NCI-H1105 treated with DMSO at 0.1 percent for 48 hours (cell line): ENCODE measurements at places on chromosomes 12 and 14.

DNA sequence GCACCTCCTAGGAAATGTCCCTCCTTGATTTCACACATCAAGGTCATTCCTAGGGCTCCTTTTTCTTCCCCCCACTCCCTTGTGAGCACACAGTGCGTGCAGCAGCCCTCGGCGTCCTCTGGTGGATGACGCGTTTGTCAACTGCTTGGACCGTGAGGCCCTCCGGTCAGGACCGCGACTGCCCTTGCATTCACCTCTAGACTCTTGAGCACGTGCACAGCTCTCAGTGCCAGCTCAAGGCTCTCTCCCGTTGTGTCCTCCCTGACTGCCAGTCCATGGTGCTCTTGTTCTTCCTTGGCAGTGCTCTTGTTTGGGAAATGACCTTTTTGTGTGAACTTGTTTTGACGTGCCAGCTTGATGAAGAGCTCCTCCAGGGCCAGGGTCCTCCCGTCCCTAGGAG, 67.9 kb downstream of the TSPAN9 start:
- no peak for DNase-seq

DNA sequence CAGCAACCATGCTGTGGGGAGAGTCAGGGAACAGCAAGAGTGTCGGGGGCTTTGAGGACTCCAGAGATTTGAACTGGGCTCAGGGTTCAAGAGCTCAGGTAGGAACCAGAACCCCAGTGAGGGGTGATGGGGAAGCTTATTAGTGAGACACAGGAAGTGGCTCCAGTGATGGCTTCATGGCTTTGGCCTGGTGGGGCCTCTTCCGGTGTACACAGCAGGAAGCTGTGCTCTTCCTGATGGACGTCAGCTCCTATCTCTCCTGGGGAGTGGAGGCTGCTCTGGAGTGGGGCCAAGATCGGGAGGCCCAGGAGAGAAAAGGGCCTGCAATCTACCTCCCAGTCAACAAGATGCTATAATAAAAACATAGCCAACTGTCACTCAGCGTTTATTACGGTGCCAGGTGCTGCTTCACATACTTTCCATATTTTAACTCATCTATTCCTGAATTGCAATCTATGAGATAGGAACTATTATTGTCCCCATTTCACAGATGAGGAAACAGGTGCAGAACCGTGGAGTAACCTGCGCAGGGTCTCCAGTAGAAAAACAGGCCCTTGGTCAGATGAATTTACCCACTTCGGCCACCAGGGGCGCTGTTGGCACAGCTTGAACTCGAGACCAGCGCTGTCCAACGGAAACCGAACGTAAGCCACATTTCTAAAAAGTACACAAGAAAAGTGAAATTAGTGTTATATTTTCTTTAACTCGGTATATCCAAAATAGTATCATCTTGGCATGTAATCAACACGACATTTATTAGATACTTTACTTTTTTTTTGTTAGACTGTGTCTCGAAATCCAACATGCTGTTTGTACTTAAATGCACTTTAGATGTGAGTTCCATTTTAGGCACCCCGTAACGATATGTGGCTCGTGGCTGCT, 63.6 kb upstream of the DLK1 start:
- DNase-seq = peak; percentile 47

- no peak for DNase-seq
Measured at GRCh38 chr12:114752217-114752616, 68.2 kb upstream of the TBX3 start.

DNA sequence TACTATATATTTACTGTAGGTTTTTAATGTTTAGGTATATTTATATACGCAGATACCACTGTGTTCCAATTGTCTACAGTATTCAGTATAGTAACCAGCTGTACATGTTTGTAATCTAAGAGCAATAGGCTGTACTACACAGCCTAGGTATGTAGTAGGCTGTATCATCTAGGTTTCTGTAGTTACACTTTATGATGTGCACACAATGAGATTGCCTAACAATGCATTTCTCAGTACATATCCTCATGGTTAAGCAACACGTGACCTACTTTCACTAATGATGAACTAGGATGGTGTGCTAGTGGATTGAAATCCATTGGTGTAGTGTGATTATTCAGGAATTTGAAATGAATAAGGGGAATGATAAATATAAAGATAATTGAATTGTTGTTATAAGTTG, 77.7 kb downstream of the ETNK1 start:
- no peak for DNase-seq

- no peak for DNase-seq
Measured at GRCh38 chr12:128571906-128572810, 251.6 kb downstream of the SLC15A4 start.

- no peak for DNase-seq
Measured at GRCh38 chr14:42185718-42186117, 579.0 kb downstream of the LRFN5 start.

GRCh38 chr12:6241495-6241894, 41.3 kb downstream of the CD9 start:
- DNase-seq = peak; percentile 67

- peak; percentile 11 for DNase-seq
Measured at GRCh38 chr12:60494244-60494643, 898.4 kb downstream of the SLC16A7 start.

DNA sequence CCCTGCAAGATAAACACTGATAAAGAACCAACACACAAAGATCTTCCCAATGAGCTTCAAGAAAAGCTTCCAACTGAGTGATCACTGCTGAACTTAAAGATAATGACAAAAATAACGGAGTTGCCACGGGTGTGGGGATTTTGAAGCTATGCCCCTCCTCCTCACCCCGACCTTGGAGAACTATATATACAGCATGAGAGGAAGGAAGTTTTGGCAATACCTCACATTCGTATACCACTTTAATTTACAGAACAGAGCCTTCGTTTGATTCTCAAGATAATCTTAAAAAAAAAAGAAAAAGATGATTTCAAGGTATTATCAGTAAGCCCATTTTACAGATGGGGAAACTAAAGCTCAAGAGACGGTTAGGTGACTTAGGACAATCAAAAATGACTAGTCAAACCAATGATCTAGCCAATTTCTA, 715 bp downstream of the NEK9 start:
- DNase-seq = no peak

DNA sequence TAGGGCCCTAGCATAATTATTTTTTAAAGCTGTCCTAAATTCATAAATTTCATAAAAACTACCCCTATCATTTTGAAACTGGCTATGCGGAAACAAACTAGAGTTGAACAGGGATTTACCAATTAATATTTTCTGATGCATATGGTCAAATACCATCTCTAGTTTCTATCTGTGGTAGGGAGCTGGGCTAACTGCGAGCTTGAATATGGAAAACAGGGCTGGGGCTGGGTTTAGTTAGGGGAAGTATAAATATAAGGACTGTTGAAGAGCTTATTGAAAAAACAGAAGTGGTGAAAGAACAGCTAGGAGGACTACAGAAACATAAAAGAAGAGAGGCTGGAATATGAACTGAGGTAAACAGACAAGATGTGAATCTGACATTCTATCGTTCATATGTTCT, 91.8 kb downstream of the SLC38A1 start:
- DNase-seq = no peak

DNA sequence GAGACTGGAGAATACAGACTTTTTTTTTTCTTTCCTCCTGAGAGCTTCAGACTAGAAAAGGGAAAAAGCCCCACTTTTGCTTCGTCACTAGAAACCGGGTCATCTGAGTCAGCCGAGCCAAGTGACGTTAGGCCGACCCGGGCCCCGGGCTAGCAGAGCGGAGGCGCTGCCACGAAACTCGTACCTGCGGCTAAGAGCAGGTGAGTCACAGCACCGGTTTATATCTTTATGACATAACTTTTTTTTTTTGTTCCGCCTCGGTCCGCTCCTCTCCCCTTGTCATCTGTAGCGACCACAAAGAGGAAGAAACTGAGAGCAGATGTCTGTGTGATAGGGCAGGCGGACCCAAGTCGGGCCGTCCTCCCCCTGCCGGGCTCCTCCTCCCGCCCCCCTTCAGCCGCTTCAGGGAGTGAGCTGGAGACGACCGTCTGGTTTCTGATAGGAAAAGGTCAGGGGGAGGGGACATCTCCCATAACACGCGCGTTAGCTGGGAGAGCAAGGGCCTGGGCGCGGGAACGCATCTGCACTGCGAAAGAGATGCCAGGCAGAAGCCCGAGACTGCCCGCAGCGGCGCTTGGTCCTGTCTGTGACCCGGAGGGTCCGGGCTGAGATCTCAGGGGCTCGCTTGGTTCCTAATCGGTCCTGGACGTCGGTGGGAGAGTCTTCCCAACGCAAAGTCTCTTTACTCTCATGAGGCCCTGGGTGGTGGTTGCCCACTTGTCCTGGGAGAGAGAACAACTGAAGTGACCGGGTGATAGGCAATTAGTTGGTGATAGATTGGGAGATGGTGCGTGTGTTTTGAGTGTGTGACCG, 586 bp downstream of the TTC6 start:
- DNase-seq = peak; percentile 97

- DNase-seq = peak; percentile 13
Measured at GRCh38 chr12:95173392-95174251, 43.6 kb downstream of the FGD6 start.

- no peak for DNase-seq
Measured at GRCh38 chr12:78171061-78171460, 340.4 kb downstream of the NAV3 start.

GRCh38 chr14:41873686-41874317, 267.1 kb downstream of the LRFN5 start:
- no peak for DNase-seq

DNA sequence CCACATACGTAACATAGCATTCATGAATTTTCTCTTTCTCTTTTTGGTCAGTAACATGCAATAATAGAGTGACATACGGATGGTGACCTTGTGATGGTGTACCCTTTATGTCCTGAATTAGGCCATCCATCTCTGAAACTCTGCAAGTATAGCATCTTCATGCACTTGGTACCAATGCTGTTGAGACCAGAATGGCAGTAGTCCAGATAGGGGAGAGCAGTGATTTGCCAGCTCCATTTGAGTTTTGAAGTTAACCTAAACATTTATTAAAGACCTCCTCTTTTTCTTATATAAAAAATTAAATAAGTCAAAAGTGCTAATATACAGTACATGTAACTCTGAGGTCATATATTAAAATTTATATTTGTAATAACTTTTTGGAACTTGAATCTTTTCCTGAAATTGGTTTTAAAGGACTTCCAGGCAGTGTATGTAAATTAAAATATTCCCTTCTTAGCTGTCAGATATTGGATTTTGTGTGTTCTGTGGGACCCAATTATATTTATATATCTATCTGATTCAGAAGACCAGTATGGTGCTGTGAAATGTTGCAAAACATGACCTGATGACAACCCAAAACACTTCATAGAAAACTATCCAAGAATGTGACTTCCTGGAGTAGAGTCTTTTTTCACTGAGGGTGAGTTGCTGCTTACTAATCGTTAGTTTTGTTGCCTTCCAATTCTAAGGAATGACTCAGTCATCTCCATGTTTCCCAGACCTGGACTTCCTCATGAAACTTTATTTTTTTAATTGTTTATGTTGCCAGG, 3.5 kb downstream of the ELK3 start:
- DNase-seq = no peak

- DNase-seq = no peak
Measured at GRCh38 chr12:124568431-124569374, 1.3 kb upstream of the NCOR2 start.

GRCh38 chr12:91009319-91009950, 4.7 kb upstream of the EPYC start:
- DNase-seq = no peak

DNA sequence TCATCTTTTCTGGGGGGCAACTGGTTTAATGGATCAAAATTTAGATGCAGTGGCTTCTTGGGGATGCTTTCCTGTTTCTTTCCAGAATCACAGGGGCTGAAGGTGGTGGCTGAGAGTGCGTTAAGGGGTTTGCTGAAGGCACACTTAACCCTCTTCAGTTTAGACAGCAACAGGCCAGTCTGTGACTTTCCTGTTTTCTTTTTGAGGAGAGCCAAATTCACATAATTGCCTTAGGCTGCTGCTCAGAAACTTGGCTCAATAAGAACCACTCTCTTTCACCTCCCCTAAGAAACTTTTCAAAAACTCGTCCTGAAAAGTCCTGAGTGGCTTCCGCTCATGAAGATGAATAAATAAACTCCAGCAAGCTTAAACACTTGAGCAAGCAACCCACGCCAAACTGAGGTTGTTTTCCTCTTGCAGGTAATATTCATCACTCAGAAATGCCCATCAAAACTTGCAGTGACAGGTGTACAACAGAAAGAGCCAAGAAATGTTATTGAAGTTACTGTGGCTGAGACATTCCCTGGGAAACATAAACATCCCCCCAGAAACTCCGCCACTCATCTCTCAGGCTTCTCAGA, 510.4 kb downstream of the TMEM132D start:
- no peak for DNase-seq

DNA sequence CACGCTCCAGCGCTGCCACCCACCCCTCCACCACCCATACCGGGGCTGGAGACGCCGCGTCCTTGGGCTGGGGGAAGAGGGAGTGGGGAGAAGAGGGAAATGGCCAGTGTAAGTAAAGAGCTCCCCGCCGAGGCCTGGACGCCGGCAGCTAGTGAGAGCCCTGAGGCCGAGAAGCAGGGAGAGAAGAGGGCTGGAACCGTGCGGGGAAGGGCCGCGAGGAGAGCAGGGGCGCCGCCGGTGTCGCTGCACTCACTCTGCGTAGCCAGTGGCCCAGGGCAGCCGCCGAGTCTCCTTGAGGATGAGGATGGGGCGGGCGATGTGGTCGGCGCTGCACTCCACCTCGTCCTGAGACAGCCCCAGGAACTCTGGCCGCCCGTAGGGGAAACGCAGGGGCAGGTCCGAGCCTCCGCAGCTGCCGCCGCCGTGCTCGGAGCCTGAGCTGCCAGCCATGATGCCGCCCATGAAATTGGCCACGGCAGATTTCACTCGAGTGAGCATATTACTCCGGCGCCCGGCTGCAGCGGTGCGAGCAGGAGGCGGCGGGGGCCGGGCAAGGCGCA, 631 bp downstream of the PPM1H start:
- DNase-seq = peak; percentile 57
